ENCODE measurements at places on chromosomes 6 and 20.

DNA sequence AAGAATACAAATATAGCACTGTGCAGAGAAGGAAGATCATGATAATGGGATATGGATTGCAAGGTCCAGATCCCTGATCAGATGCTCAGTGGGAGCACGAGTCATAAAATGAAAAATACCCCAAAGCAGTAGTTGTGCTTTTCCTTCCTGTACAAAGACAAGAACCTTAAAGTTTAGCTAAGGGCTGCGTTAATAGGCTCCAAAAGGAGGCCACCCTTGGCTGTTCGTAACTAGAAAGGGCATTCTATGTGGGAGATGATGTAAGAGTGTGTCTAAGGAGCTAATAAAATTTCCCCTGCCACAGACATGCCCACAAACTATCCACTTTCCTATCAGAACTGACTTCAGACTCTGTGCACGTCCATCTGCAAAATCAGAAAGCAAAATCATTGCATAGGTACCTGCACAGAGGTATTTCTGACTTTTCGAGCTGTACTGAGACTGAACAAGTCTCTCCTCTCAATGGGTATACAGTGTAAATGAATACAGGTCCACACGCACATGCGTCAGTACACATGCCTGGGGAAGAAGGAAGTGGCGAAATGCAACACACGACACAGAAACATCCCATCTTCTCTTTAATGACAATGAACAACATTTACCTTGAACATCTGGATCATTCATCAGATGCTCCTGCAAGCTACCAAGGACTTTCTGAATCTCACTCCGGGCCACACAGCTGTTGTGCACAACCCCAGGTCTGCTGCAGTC is 16.9 kb upstream of the ANKRD60 start:
- no peak for DNase-seq

- no peak for DNase-seq
Observed at GRCh38 chr6:170257376-170257775, 33.5 kb downstream of the DLL1 start.

- no peak for DNase-seq
Observed at GRCh38 chr6:158244373-158244772, 67.9 kb upstream of the TULP4 start.

GRCh38 chr6:22081709-22082108 is 215.1 kb downstream of the PRL start:
- DNase-seq = no peak

- DNase-seq = no peak
Observed at GRCh38 chr6:43924222-43924702, 154.3 kb downstream of the VEGFA start.

GRCh38 chr6:98041921-98042320 is 758.9 kb upstream of the MMS22L start:
- no peak for DNase-seq

DNA sequence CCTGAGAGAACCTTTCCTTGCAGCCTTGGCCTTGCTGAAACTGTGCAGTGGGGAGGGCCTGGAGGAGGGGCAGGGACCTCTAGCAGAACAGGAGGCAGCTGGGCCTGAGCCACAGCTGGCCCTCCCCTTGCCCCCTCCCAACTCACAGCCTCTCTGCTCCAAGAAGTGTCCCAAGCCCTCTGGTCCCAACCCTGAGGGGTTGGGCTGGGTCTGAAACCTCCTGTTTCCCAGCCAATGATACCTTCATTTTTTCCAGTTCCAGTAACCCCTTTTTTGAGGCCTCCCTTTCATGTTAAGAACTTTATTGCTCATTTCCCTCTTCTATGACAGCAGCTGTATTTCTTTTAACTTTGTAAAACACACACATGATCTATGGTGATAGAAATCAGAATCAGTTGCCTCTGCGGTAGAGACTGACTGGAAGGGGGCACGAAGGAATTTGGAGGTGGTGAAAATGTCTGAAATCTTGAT is 17.9 kb upstream of the ARMC12 start:
- no peak for DNase-seq

GRCh38 chr6:156827382-156827781 is 50.2 kb downstream of the ARID1B start:
- no peak for DNase-seq

- no peak for DNase-seq
Observed at GRCh38 chr20:60263725-60264709, 305.8 kb downstream of the CDH26 start.

DNA sequence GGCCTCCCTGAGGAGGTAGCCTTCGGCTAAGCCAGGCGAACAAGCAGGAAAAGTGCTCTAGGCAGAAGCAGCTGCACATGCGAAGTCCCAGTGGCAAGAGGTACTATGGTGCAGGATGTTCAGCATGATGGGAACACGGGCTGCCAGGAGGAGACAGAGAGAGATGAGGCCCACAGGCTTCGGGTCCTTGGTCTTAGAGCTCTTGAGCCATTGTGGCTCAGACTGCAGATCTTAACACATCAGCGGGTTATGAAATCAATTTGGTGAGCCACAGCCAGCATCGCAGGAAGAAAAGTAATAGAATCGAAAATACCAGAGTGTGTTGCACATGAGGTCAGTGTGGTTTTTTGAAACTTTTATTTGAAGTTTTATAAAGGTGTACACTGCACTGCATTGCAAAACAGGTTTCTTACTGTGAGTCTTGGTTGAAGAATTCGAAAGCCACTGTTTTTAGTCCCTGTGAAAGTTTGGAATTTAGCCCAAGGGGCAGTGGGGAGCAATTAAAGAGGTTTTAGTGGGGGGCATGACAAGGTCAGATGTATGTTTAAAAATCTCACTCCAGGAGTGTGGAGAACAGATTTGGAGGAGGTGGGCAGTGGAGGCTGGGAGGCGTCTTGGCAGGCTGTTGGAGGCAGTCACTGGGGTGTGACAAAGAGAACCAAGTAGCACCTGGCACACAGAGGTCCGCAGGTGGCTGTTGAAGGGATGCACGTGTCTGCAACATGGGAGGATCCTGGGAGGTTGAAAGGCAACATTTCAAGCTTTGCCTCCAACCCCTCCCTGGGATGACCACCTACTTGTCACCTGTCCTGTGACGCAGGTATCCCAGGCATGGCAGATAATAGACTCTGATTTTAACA is 69.3 kb downstream of the EYA2 start:
- DNase-seq = peak; percentile 19

- no peak for DNase-seq
Observed at GRCh38 chr20:61673152-61673847, 392.4 kb downstream of the TAF4 start.

GRCh38 chr6:131167773-131168172 is 32.5 kb downstream of the AKAP7 start:
- DNase-seq = peak; percentile 13

- DNase-seq = no peak
Observed at GRCh38 chr20:57478176-57478575, 46.8 kb downstream of the CTCFL start.

GRCh38 chr6:88775866-88776571 is 187.4 kb downstream of the RNGTT start:
- no peak for DNase-seq

GRCh38 chr20:57352305-57352704 is 1.2 kb downstream of the RAE1 start:
- no peak for DNase-seq

GRCh38 chr20:57117296-57117695 is 149.1 kb downstream of the BMP7 start:
- no peak for DNase-seq

- no peak for DNase-seq
Observed at GRCh38 chr20:61749406-61750075, 316.1 kb downstream of the TAF4 start.

DNA sequence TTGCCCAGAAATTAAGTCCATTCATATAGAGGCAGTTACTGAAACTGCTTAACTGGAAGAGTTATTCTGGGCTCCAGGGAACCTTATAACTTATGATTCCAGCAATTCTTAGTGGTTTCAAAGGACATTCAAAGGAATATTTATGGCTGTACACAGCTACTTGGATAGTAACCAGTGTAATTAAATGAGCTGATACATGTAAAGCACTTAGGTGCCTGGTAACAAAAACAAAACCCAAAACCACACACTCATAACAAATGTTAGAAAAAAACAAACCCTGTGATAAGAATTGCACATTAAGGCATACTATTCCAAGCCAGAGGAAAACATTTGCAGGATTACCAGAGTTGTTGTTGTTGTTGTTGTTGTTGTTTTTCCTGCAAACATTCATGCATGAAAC is 51.5 kb downstream of the STK4 start:
- no peak for DNase-seq

GRCh38 chr20:32559753-32560380 is 25.3 kb downstream of the NOL4L start:
- DNase-seq = no peak

- no peak for DNase-seq
Observed at GRCh38 chr20:48451401-48451800, 376.4 kb downstream of the PREX1 start.

DNA sequence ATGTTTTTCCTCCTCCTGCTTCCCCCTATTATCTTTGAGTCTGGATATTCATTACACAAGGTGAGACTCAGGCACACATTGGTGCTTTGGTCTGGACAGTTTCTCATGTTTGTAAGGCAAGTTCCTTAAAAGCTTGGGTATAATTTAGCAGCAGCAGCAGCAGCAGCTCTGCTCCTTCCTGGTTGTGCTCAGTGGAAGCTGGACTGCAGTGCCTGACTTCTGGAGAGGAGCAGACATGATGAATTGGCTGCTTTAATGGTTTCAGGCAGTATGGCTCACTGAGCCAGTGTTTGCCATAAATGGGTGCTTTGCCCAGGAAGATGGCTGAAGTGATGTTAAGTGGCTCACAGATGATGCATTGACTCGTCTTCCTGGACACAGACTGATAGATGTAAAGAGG is 32.4 kb downstream of the SLC9A8 start:
- no peak for DNase-seq
